ENCODE measurements at places on chromosomes 1 and 21. TPM values are rescaled to one million over a fixed set of nuclear protein-coding genes. Genes with fewer than 3 reads are reported as not detected.

BNIPL gene
- 0.18 TPM for total RNA-seq

FAM43B gene
- total RNA-seq, result 0.90 TPM

FMOD gene
- 6.6 TPM for total RNA-seq

KRTAP11-1 gene
- total RNA-seq, result not detected

LRRC38 gene
- not detected for total RNA-seq

Measured in fibroblast of the aortic adventitia (primary cell).